Tongue (tissue), 3 donors: ENCODE measurements at places on chromosomes 1 and 21. TPM values are rescaled to one million over a fixed set of nuclear protein-coding genes. Genes with fewer than 3 reads are reported as not detected.

GRCh38 chr1:152252157-152252556, 28.2 kb upstream of the HRNR start:
- no peak for DNase-seq

GRCh38 chr1:66848193-66848592, 47.1 kb upstream of the INSL5 start:
- DNase-seq: no peak

DNA sequence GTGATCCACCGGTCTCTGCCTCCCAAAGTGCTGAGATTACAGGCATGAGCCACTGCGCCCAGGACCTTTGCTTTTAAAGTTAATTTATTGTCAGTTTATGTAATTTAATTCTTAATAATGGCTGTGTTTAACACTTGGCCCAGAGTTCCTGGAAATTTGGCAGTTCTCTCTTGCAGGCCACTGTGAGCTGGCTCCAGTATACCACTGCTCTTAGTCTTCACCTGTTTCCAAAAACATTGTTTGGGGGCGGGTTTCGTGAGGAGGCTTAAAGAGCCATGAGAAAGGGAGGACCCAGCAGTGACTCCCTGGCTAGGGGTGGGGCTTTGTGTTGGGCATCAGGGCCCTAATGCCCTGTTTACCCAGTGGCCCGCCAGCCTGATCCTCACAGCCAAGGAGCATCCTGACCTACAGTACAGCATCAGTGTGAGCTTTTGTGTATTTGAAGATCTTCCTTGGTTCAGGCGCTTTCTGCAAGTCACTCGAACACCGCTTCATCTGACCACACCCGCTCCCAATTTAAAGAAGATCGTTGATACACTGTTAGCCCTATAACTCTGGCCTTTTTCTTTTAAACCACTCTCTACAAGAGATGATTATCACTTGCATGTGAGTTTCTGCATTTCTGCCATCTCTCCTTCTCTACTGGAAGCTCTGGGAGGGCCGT, 12.0 kb upstream of the BGLAP start:
- DNase-seq: no peak

GRCh38 chr1:193426061-193426460, 239.6 kb upstream of the B3GALT2 start:
- no peak for DNase-seq

PRAMEF10 gene
- not detected for total RNA-seq
